Colonic mucosa (tissue), 4 donors: ENCODE measurements at places on chromosomes 4 and X. TPM values are rescaled to one million over a fixed set of nuclear protein-coding genes. Genes with fewer than 3 reads are reported as not detected.
A peak's percentile ranks its signal among the peaks of the same experiment; 100 is the strongest.

DNA sequence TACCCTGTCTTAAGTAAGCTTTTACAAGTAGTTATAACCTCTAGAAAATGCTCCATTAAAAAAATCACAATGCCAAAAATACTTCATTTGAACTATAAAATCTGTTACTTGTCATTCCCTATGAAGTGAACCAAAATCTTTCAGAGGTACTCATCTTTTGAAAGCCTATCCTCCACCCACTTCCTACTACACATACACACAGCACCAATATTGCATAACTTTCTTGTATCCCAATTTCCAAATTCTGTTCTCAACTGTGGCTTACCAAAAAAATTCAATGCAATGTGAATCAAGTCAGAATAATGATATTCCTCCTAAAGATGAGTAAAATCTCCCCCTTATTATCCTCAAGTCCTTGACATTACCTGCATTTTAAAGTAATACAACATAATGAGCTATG lies 15.9 kb downstream of the DHX15 start:
- no peaks in the 10 kb centered on the region for H3K27me3 ChIP-seq
- no peak for DNase-seq
- H3K4me3 ChIP-seq, result no peak overlapping the region
- no peaks in the 10 kb centered on the region for H3K4me1 ChIP-seq
- H3K27ac ChIP-seq, result no peak overlapping the region

DNA sequence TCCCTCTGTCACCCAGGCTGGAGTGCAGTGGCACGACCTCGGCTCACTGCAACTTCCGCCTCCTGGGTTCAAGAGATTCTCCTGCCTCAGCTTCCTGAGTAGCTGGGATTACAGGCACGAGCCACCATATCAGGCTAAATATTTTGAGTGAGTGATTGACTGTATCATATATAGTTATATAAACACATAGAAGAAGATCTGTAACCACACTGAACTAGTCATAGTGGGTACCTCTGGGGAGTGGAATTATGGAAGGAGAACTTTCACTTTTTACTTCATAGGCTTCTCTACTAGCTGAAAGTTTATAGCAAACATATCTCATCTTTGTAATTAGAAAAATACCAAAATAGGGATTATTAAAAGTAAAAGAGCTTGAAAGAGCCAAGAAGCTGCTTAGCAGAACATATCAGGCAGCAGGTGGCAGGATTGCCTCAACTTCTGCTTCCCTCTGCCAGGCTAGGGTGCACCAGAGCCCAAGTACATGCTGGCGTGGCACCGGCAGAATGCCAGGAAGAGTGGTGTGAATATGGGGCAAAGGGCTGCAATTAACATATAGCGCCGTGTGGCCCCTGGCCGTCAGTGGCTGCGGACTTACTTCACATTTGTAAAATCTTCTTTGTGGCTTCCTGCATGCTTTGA lies 39.5 kb upstream of the CD40LG start:
- H3K36me3 ChIP-seq, result no peaks in the 10 kb centered on the region
- peak; percentile 29 for DNase-seq
- H3K4me3 ChIP-seq, result no peak overlapping the region

GRCh38 chr4:176778491-176778890 lies 14.2 kb downstream of the VEGFC start:
- H3K27ac ChIP-seq, result no peak overlapping the region
- DNase-seq, result no peak
- H3K27me3 ChIP-seq, result no peaks in the 10 kb centered on the region
- H3K36me3 ChIP-seq, result no peaks in the 10 kb centered on the region

GRCh38 chrX:120486786-120487185 lies 17.7 kb upstream of the LAMP2 start:
- no peak for DNase-seq
- H3K27me3 ChIP-seq, result no peaks in the 10 kb centered on the region
- no peak overlapping the region for H3K4me3 ChIP-seq

DNA sequence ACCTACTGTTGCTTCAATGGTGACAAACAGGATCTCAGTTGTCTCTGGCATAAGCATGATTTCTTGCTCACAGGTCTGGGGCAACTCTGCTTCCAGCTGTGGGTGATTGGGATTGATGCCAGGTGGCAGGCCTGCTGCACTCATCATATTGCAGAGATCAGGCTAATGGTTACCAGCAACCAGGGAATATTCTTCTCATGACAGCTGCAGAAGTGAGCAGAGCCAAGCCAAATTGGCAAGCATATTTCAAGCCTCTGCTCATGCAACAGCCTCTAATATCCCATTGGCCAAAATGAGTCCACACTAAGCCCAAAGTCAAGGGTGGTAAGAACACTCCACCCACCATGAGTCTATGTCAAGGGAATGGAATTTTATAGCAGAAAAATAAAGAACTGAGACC lies 26.7 kb upstream of the TBC1D19 start:
- no peak overlapping the region for H3K4me3 ChIP-seq
- H3K27ac ChIP-seq, result no peak overlapping the region
- no peak for DNase-seq
- no peaks in the 10 kb centered on the region for H3K36me3 ChIP-seq

- DNase-seq, result peak; percentile 84
- no peaks in the 10 kb centered on the region for H3K27me3 ChIP-seq
- H3K4me3 ChIP-seq, result no peak overlapping the region
- peaks cover 16% of the 10 kb centered on the region for H3K4me1 ChIP-seq
- H3K36me3 ChIP-seq, result no peaks in the 10 kb centered on the region
These were observed 19.7 kb upstream of the SPON2 start for GRCh38 chr4:1192091-1192492.

- no peaks in the 10 kb centered on the region for H3K36me3 ChIP-seq
- no peak overlapping the region for H3K27ac ChIP-seq
- no peak overlapping the region for H3K4me3 ChIP-seq
These were observed 22.1 kb downstream of the PKD2 start for GRCh38 chr4:88029556-88029955.

Gene INTS6L
- 16.2 TPM for total RNA-seq

DNA sequence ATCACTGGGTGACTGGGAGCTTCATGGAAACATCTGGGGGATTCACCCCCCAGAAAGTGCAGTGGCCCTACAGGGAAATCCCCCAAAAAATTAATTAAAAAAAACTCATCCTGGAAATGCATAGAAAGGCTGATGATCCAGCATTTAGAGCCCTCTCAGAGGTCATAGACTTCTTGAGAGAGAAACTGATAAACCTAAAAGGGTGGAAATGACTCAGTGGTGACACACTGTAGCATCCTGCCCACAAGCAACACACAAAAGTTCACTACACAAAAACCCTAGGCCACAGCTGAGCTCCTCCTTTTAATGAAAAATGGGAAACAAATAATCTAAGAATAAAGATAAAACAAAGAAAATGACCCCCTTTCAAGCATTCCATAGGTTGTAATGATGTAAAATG lies 911.5 kb downstream of the GLUD2 start:
- no peaks in the 10 kb centered on the region for H3K36me3 ChIP-seq
- no peaks in the 10 kb centered on the region for H3K27me3 ChIP-seq
- H3K4me1 ChIP-seq, result no peaks in the 10 kb centered on the region
- H3K27ac ChIP-seq, result no peak overlapping the region

Gene PPP1R2C
- not detected for total RNA-seq

Gene ENPP6
- total RNA-seq, result 0.27 TPM

Gene TMPRSS11B
- not detected for total RNA-seq

Gene SLC26A1
- 0.77 TPM for total RNA-seq

Gene PABPC1L2B
- total RNA-seq, result not detected

GRCh38 chrX:103883533-103883932 lies 51.5 kb upstream of the RAB9B start:
- DNase-seq, result no peak
- no peak overlapping the region for H3K27ac ChIP-seq
- H3K36me3 ChIP-seq, result no peaks in the 10 kb centered on the region

DNA sequence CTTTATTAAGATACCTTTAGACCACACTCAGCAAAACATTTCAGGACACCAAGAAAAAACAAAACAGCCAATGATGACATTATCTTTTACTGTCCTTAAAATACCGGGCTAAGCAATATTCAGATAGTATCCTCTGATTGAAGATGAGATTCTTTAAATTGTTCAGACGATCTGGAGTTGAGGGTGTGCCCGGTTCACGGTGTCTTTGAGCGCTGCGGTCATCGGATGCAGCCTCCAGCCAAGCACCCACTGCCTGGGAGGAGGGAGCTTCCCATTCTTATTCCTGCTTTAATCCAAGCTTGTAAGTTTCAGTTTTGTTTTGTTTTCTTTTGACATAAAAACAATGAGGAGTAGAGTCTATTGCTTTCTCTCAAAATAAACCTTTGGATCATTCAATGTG lies 14.1 kb downstream of the FAM149A start:
- no peak overlapping the region for H3K4me3 ChIP-seq
- H3K27me3 ChIP-seq, result no peaks in the 10 kb centered on the region
- no peaks in the 10 kb centered on the region for H3K4me1 ChIP-seq
- no peak overlapping the region for H3K27ac ChIP-seq
- no peak for DNase-seq

Gene DCAF4L1
- total RNA-seq, result 0.15 TPM

Gene KLKB1
- total RNA-seq, result 0.27 TPM

- H3K4me3 ChIP-seq, result no peak overlapping the region
- no peaks in the 10 kb centered on the region for H3K36me3 ChIP-seq
- H3K27me3 ChIP-seq, result peaks cover 6% of the 10 kb centered on the region
- no peak overlapping the region for H3K27ac ChIP-seq
These were observed 473.4 kb upstream of the FTHL17 start for GRCh38 chrX:31545191-31545590.

Gene GLRA3
- not detected for total RNA-seq

- no peak for DNase-seq
- H3K4me3 ChIP-seq, result no peak overlapping the region
- H3K36me3 ChIP-seq, result no peaks in the 10 kb centered on the region
- H3K27me3 ChIP-seq, result no peaks in the 10 kb centered on the region
- H3K4me1 ChIP-seq, result no peaks in the 10 kb centered on the region
- no peak overlapping the region for H3K27ac ChIP-seq
These were observed 248.6 kb upstream of the EPHA5 start for GRCh38 chr4:65918872-65919271.

GRCh38 chr4:8284391-8284790 lies 14.8 kb downstream of the HTRA3 start:
- no peaks in the 10 kb centered on the region for H3K36me3 ChIP-seq
- no peaks in the 10 kb centered on the region for H3K27me3 ChIP-seq
- no peak overlapping the region for H3K4me3 ChIP-seq
- no peak overlapping the region for H3K27ac ChIP-seq
- H3K4me1 ChIP-seq, result no peaks in the 10 kb centered on the region
- no peak for DNase-seq

Gene FRG2
- total RNA-seq, result not detected

Gene TAPT1
- total RNA-seq, result 32.3 TPM

GRCh38 chr4:140697709-140698560 lies 58.2 kb downstream of the TBC1D9 start:
- no peak overlapping the region for H3K27ac ChIP-seq
- H3K4me3 ChIP-seq, result no peak overlapping the region
- H3K36me3 ChIP-seq, result no peaks in the 10 kb centered on the region
- no peaks in the 10 kb centered on the region for H3K4me1 ChIP-seq
- no peaks in the 10 kb centered on the region for H3K27me3 ChIP-seq

DNA sequence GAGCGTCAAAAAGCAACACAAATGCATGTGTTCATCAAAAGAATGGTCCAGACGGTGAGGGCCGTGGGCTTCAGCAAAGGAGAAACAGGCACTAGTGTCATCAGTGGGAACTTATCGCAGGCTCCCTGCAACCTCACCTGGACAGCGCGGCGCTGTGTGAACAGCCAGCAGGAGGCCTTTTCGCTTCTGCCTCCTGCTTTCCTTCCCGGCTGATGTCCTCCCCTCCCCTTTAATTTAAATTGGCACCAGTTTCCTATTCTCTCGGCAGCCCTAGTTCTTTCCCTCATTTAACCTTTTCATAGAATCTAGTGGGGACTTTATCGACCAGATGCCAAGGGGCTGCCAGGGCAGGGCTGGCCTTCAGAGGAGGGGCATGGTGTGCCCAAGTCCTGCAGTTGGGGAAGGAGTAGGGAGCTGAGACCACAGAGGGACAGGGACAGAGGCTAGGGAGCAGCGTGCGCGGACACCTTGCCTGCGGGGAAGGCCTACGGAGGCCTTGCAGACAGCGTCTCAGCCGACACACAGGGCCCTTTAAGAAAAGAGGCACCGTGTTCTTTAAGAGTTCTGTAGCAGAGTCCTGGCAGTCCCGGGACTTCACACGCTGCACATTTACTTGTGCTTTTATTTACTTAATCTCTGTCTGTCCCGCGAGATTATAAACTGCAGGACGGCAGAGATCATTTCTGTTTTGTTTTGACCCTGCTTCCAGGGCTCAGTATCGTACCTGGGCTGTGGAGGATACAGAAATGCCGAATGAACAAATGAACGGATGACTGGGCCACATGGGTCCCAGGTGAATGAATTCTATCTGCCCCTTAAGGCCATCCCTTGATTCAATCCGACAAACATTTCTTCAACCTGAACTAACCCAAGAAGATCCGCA lies 8.4 kb upstream of the SORBS2 start:
- H3K36me3 ChIP-seq, result no peaks in the 10 kb centered on the region
- no peak for DNase-seq
- no peak overlapping the region for H3K4me3 ChIP-seq
- H3K27ac ChIP-seq, result no peak overlapping the region

Gene FDCSP
- total RNA-seq, result 0.49 TPM

DNA sequence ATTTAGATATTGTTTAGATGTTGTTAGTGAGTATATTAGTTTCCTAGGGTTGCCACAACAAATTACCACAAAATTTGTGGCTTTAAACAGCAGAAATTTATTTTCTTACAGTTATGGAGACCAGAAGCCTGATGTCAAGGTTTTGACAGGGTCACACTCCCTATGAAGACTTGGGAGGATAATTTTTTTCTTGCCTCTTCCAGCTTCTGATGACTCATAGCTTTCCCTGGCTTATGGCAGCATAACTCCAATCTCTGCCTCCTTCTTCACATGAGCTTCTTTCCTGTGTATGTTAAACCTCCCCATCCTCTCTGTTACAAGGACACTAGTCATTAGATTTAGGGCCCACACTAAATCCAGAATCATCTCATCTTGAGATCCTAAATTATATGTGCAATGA lies 20.9 kb upstream of the RAB40A start:
- H3K36me3 ChIP-seq, result no peaks in the 10 kb centered on the region
- no peaks in the 10 kb centered on the region for H3K27me3 ChIP-seq
- no peak for DNase-seq
- no peak overlapping the region for H3K4me3 ChIP-seq

- no peak overlapping the region for H3K27ac ChIP-seq
- no peak overlapping the region for H3K4me3 ChIP-seq
- no peaks in the 10 kb centered on the region for H3K36me3 ChIP-seq
- H3K4me1 ChIP-seq, result no peaks in the 10 kb centered on the region
These were observed 22.0 kb upstream of the EIF4E start for GRCh38 chr4:98950925-98951324.

- H3K36me3 ChIP-seq, result no peaks in the 10 kb centered on the region
- no peak overlapping the region for H3K27ac ChIP-seq
- H3K27me3 ChIP-seq, result no peaks in the 10 kb centered on the region
- H3K4me1 ChIP-seq, result no peaks in the 10 kb centered on the region
- DNase-seq, result no peak
These were observed 17.4 kb upstream of the PDCL2 start for GRCh38 chr4:55609393-55609866.

Gene ZNF732
- total RNA-seq, result 1.4 TPM

Gene PAGE5
- not detected for total RNA-seq
